ENCODE measurements at places on chromosomes 11 and 22.

DNA sequence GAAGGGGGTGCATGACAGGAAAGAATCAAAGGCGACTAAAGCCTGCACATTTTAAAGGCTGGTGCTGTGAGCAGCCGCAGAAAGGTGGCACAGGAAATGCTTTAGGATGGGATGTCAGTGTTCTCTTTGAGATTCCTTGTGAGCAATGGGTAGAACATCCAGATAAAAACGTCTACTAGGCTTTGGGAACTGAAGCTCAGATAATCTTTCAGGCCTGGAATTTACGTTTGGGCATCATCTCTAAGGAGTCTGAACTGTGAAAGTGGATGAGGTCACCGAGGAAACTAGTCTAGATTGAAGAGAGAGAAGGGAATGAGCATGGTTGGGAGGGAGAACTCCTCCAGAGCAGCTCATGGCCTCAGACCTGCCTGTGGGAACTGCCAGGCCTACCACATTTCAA, 65.7 kb downstream of the FLI1 start:
- no peak for DNase-seq

DNA sequence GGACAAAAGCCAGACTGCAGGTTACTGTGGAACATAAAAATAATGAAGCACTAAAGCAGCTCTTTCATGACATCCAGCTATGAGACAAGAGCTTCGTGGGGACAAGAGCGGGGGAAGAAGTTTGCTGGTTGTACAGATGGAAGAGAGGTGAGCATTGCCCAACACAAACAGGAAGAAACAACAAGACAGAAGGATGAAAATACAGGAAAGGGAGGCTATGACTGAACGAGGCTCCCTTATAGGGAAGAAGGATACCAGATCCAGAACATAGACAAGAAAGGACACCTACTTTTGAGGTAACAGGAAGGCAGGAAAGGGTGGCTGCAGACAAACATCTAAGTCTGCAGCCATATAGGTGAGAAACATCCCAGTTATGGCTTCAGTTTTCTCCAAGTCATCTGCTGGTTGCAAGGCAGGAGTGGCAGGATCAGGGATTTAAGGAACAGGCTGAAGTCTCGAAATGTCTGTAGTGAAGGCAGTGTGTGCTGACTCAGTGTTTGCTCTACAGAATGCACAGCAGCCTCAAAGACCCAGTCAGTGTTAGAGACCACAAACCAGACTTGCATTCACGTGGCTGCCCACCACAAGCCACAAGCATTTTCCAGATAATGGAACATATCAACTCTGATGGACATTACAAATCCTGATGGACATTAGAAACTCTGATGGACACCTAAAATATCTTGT, 1.9 kb downstream of the CLTCL1 start:
- no peak for DNase-seq

GRCh38 chr22:32050678-32051515, 7.8 kb downstream of the SLC5A1 start:
- peak; percentile 7 for DNase-seq

GRCh38 chr11:1008803-1009145, 27.7 kb downstream of the MUC6 start:
- no peak for DNase-seq

- no peak for DNase-seq
These were observed 390.5 kb downstream of the TBC1D22A start for GRCh38 chr22:47152938-47153337.
